ENCODE measurements at places on chromosomes 1 and 21.
A peak's percentile ranks its signal among the peaks of the same experiment; 100 is the strongest.

GRCh38 chr1:185068341-185068740 lies 23.0 kb downstream of the RNF2 start:
- H3K4me3 ChIP-seq: no peak overlapping the region
- peaks cover 12% of the 10 kb centered on the region for H3K4me1 ChIP-seq
- no peak for DNase-seq
- no peaks in the 10 kb centered on the region for H3K27me3 ChIP-seq
- peaks cover 12% of the 10 kb centered on the region for H3K36me3 ChIP-seq
- H3K27ac ChIP-seq: no peak overlapping the region

- no peaks in the 10 kb centered on the region for H3K4me1 ChIP-seq
- H3K36me3 ChIP-seq: no peaks in the 10 kb centered on the region
- no peak for DNase-seq
- no peak overlapping the region for H3K27ac ChIP-seq
These were observed 42.7 kb upstream of the GJB5 start for GRCh38 chr1:34712007-34712688.

GRCh38 chr1:30618335-30618747 lies 105.0 kb downstream of the MATN1 start:
- H3K4me1 ChIP-seq: no peaks in the 10 kb centered on the region
- no peak for DNase-seq
- H3K36me3 ChIP-seq: no peaks in the 10 kb centered on the region
- H3K27me3 ChIP-seq: no peaks in the 10 kb centered on the region

DNA sequence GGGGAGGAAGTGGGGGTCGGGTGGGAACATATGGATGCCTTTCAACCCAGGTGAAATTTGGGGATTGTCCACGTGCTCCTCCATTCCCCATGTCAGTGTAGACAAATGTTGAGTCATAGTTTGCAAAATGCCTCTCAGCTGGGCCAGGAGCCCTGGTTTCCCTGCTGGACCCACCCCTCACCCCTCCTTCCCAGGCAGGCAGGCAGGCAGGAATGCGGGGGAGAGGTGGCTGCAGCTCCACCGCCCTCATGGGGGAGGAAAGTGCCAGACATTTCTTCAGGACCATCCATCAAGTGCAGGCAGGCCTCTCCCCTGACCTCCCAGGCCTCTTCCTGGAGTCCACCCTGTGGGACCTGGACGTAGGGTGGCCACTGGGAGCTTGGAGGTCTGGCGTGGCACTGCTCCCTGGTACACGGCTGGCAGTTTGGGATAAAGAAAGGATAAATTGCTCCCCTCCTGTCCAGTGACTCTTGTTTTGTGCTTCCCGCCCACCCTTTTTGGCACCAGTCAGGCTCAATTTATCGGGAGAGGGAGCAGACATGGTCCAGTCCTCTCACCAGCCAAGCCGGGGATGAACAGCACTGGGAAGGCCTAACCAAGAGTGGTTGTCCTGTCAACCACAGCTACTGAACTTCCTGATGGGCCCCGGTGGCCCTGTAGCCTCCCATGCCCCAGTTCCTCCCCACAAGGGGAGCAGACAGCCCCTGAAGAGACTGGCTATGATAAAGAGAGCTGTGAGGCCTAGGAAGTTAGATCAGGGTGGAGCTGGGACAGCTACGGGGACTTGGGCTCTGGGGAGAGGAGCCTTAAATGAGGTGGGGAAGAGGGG lies 18.9 kb downstream of the NPR1 start:
- H3K4me1 ChIP-seq: peaks cover 12% of the 10 kb centered on the region
- H3K27me3 ChIP-seq: no peaks in the 10 kb centered on the region
- H3K27ac ChIP-seq: peak overlapping the region; percentile 65
- peak overlapping the region; percentile 56 for H3K4me3 ChIP-seq
- no peak for DNase-seq
- H3K36me3 ChIP-seq: no peaks in the 10 kb centered on the region

DNA sequence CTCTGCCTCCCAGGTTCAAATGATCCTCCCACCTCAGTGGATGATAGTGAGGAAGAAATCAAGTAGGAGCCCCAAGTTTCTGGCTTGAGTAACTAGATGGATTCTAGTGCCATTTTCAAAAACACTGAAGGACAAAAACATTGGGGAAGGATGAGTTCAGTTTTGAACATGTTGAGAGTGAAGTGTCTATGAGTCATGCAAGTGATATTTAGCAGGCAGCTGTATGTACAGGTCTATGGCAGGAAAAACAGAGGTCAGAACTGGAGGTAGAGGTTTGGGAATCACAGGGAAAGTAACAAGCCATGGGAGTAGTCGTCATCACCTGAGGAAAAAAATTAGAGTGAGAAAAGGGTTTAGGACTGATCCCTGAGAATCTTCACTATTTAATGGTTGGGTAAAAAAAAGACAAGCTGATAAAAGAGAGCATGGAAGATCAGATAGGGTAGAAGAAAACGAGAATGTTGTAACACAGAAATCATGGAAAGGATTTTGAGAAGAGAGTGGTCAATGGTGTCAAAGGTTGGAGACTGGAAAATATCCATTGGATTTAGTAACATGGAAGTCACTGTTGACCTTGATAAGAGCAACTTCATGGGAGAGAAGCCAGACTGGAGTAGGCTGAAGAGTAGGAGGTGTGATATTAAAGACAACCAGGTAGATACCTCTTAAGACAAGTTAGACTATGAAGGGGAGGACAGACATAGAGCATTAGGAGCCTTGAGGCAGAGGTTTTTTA lies 53.1 kb downstream of the DIPK1A start:
- H3K27ac ChIP-seq: no peak overlapping the region
- H3K27me3 ChIP-seq: no peaks in the 10 kb centered on the region
- H3K36me3 ChIP-seq: no peaks in the 10 kb centered on the region
- H3K4me1 ChIP-seq: no peaks in the 10 kb centered on the region
- DNase-seq: no peak

- DNase-seq: no peak
- H3K27me3 ChIP-seq: no peaks in the 10 kb centered on the region
- H3K4me1 ChIP-seq: no peaks in the 10 kb centered on the region
- H3K4me3 ChIP-seq: no peak overlapping the region
These were observed 13.0 kb downstream of the GOLPH3L start for GRCh38 chr1:150683914-150684313.

GRCh38 chr1:37294529-37294928 lies 179.9 kb upstream of the ZC3H12A start:
- no peak overlapping the region for H3K27ac ChIP-seq
- no peaks in the 10 kb centered on the region for H3K36me3 ChIP-seq
- no peaks in the 10 kb centered on the region for H3K4me1 ChIP-seq
- no peak for DNase-seq

- H3K27me3 ChIP-seq: peaks cover 5% of the 10 kb centered on the region
- H3K27ac ChIP-seq: no peak overlapping the region
- H3K4me3 ChIP-seq: no peak overlapping the region
- no peak for DNase-seq
These were observed 72.8 kb downstream of the MORN1 start for GRCh38 chr1:2318314-2319278.

GRCh38 chr1:153801786-153802697 lies 26.8 kb downstream of the SLC27A3 start:
- DNase-seq: no peak
- peaks cover 47% of the 10 kb centered on the region for H3K4me1 ChIP-seq
- H3K27me3 ChIP-seq: no peaks in the 10 kb centered on the region
- no peak overlapping the region for H3K4me3 ChIP-seq

DNA sequence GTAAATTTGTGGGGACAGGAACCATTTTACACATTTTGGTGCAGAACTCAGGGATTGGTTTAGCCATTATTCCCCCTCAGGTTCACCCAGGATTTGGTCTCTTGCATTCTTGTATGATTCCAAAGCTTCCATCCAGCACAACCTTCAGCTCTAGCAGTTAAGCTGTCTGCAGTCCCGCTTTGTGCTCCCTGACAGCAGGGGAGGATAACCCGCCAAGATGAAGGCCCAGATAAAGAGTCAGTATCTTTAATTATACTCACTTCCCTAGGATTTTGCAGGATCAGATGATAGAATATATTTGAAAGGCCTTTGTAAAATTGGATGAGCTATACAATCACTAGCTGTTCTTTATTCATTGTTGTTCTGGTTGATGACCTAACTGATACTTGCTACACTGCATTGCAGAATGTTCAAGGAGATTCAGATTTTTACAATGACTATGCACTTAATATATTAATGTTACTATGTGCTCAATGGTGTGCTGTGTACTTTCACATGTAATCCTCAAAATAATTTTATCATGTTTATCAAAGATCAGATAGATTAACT lies 49.8 kb downstream of the SLC16A1 start:
- H3K36me3 ChIP-seq: no peaks in the 10 kb centered on the region
- H3K4me1 ChIP-seq: no peaks in the 10 kb centered on the region
- no peak overlapping the region for H3K4me3 ChIP-seq

DNA sequence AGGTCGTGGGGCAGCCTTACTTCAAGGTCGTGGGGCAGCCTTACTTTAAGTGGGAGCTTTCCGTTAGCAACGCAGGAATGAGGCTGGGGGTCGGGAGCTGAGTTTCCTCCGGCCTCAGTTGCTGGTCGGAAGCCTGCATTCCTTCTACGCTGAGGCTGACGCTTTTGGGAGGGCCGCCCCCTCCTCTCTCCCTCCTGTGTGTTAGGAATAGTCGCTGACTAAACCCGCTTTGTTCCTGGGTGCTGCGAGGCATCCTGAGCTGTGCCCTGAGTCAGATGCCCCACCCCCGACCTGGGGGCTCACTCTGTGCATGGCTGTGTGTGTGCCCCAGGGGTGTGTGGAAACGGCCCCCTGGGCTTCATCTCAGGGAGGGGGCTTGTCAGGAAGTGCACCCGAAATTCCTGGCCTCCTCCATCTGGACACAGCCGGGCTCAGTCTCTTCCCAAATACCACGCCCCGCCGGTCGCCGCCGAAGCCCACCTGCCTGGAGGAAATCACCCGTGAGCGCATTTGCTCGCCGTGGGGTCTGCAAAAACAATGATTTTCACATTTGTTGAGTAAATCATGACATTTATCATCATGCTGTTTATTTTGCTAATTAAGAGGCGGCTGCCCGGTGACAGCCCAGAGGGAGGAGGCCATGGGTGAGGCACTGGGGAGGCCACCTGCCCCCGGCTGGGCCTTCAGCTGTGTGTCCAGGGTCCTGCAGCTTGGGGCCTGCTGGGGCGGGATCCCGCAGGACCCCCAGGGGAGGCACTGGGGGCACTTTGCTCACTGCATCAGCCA lies 121.4 kb downstream of the PRDM16 start:
- H3K4me1 ChIP-seq: peaks cover 6% of the 10 kb centered on the region
- DNase-seq: no peak
- H3K27ac ChIP-seq: no peak overlapping the region
- H3K36me3 ChIP-seq: no peaks in the 10 kb centered on the region
- H3K27me3 ChIP-seq: no peaks in the 10 kb centered on the region
- H3K4me3 ChIP-seq: no peak overlapping the region

DNA sequence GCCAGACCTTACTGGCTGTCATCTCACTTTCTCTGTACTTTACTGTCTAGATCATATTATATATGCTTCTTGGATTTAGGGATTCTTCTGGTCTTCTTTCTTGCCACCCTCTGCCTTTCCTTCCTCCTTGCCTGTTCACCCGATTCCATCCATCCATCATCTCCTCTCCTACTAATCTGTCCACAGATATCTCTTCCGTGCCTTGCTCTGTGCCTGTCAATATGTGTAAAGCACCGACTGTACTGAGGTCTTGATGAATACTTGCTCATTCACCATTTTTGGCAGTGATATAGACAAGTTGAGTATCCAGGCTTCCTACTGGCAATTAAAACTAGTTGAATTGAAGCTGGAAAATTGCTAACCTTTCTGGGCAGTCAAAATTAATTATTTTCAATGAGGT lies 8.1 kb downstream of the FMN2 start:
- no peaks in the 10 kb centered on the region for H3K36me3 ChIP-seq
- no peaks in the 10 kb centered on the region for H3K4me1 ChIP-seq
- H3K27ac ChIP-seq: no peak overlapping the region
- peaks cover 4% of the 10 kb centered on the region for H3K27me3 ChIP-seq

GRCh38 chr1:2059290-2059953 lies 9.2 kb downstream of the PRKCZ start:
- H3K27me3 ChIP-seq: no peaks in the 10 kb centered on the region
- H3K4me1 ChIP-seq: no peaks in the 10 kb centered on the region
- H3K36me3 ChIP-seq: no peaks in the 10 kb centered on the region

- H3K4me1 ChIP-seq: peaks cover 8% of the 10 kb centered on the region
- H3K27me3 ChIP-seq: no peaks in the 10 kb centered on the region
- H3K4me3 ChIP-seq: peak overlapping the region; percentile 88
- DNase-seq: no peak
- H3K36me3 ChIP-seq: peaks cover 44% of the 10 kb centered on the region
- peak overlapping the region; percentile 92 for H3K27ac ChIP-seq
These were observed 26.7 kb downstream of the MIA3 start for GRCh38 chr1:222644636-222644980.

DNA sequence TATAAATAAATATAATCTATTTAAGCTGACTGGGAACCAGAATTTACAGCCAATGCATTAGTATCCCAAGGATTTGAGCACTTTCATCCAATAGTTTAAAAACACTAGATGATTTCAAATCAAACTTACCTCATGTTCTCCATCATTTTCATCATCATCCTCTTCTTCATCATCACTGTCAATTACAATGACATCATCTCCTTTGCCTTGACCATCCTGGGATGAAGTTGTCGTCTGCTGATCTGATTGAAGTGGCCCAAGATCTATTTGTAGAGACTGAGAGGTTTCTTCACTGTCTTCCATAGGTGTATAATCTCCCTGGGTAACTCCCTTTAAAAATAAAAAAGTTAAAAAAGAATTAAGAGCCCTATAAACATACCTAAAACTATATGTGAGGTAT lies 47.7 kb downstream of the TPR start:
- no peak overlapping the region for H3K27ac ChIP-seq
- no peak for DNase-seq
- no peaks in the 10 kb centered on the region for H3K27me3 ChIP-seq
- H3K36me3 ChIP-seq: peaks cover 96% of the 10 kb centered on the region

DNA sequence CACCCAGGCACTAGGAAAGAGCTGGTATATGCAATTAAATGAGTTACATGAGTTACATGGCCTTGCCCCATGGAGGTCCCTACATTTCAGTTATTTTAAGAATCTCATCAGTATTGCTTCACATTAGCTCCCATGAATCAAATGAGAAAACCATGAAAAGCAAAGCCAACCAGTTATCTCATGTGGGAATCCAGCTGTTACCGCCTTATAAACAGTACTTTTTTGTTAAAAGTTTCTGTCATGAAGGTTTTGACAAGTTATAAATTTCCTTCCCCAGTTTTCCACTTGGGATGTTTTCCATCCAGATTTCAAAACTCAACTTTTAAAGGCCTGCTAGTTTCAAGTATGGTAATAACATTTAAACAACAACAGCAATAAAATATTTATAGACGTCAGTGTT lies 544.8 kb downstream of the NUF2 start:
- H3K27ac ChIP-seq: no peak overlapping the region
- no peaks in the 10 kb centered on the region for H3K36me3 ChIP-seq
- H3K4me1 ChIP-seq: no peaks in the 10 kb centered on the region
- H3K27me3 ChIP-seq: no peaks in the 10 kb centered on the region

DNA sequence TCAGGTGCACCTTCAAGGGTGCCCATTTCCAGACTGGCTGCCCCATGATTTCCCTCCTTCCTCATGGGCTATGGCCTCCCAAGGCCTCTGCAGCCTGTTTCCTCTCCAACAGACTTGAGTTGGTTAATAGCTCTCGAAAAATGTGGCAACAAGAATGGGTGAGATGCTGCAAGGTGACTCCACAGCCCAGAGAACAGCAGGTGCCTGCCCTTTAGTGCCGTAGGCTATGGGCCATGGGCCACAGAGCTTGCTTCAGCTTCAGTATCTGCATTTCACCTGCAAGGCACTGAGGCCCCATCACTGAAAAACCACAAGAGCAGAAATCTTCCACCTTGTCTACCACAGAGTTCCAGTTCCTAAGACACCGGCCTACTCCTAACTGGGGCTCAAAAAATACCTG lies 122.0 kb downstream of the ETS2 start:
- no peaks in the 10 kb centered on the region for H3K27me3 ChIP-seq
- H3K4me3 ChIP-seq: no peak overlapping the region
- H3K36me3 ChIP-seq: no peaks in the 10 kb centered on the region
- DNase-seq: no peak
- no peak overlapping the region for H3K27ac ChIP-seq

All from CD14-positive monocyte (primary cell).